RWPE1 (cell line): ENCODE measurements at places on chromosomes 1 and 21.

DNA sequence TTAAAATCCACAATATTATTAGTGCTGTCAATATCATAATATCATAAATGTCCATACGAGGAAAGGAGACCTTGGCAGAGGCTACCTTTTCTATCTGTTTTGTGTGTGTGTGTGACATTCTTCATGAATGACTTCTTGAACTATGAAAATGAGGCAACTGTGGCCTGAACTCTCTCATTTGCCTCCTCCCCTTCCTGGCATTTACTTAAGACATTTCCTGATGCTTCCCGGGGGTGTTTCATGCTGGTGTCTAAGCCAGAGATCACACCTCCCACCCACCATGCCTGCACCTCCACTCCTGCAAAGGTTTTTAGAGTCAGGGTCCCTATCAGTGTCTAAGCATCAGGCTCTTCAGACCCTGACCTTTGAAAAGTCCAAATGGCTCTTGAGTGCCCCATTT is 420.9 kb downstream of the KIF26B start:
- DNase-seq = no peak

- DNase-seq = no peak
Observed at GRCh38 chr1:15170071-15170470, 16.5 kb downstream of the TMEM51 start.

GRCh38 chr1:27993241-27993640 is 33.5 kb downstream of the XKR8 start:
- no peak for DNase-seq

- DNase-seq = no peak
Observed at GRCh38 chr1:160916666-160917065, 31.7 kb upstream of the ITLN1 start.

DNA sequence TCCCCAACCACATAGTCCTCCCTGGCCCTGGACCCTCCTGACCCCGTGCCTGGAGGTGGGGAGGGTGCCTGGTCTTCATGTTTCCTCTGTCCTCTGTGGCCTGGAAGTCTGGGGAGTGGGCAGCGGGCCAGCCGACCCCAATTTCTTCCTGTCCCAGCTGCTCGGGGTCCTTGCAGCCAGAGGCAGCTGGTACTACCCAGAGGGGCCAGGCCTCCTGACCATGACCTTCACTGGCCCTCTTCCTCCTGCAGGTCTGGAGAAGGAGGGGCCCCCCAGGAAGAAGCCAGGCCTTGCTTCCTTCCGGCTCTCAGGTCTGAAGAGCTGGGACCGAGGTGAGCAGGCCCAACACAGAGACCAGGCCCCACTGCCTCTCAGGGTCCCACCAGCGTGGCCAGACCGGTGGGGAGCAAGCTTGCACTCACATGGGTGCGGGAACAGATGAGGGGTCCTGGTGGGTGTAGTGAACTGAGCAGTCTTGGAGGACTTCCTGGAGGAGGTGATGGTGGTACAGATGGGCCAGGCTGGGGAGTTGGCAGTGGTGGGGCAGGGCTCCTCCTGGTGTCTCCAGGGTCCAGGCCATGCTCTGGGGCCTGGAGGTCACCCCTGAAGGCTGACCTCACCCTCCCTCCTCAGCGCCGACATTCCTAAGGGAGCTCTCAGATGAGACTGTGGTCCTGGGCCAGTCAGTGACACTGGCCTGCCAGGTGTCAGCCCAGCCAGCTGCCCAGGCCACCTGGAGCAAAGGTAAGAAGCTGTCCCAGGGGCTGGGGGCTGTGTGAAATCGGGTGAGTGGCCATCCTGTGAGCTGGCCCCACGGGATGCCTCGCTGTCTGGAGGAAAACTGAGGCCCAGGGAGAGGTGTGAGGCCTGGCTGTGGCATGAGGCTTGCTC is 32.7 kb downstream of the TRIM11 start:
- no peak for DNase-seq

DNA sequence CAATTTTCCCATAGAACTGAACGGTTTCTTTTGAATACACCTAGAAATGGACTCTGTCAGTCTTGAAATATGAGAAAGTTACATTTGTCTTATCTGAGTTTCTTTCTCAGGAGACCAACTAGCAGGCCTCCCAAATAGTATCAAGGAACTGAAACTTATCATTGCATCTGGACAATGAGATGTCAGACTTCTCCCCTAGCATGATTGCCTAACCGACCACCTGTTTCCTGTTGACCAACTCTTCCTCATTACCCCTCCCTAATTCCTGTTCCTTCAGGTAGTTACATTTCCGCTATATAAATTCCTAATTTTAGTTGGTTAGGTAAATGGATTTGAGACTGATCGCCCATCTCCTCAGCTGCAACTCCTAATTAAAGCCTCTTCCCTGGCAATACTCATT is 1587.3 kb downstream of the NCAM2 start:
- no peak for DNase-seq
